ENCODE measurements at places on chromosomes 5 and 9.
A peak's percentile ranks its signal among the peaks of the same experiment; 100 is the strongest.

GRCh38 chr9:6055216-6055615, 39.8 kb upstream of the RANBP6 start:
- DNase-seq, result peak; percentile 91

GRCh38 chr5:170144286-170145023, 38.8 kb downstream of the FOXI1 start:
- no peak for DNase-seq

DNA sequence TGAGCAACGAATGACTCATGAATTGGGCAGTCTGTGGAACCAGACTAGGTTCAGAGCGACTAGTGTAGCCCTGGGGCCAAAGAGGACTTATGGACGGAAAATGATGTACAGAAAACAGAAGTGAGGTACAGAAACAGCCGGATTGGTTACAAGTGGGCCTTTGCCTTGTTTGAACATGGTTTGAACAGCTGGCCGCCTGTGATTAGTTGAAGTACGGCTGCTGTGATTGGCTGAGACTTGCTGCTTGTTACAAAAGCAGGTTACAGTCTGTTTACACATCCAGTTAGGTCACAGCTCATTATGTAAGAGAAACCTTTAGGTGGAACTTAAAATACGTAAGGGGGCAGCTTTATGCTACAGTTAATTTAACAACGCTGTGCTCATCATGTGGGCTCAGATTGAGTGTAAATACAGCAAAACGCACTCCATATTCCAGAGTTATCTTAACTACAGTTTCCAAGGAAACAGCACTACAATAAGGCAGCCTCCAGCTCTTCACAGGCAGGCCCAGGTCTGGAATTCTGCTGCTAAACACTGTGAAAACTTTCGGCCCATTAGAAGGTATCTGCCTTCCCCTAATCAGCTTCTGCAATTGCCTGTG, 6.5 kb downstream of the AMACR start:
- peak; percentile 18 for DNase-seq

GRCh38 chr5:19048726-19049125, 939.3 kb downstream of the CDH18 start:
- DNase-seq, result no peak

DNA sequence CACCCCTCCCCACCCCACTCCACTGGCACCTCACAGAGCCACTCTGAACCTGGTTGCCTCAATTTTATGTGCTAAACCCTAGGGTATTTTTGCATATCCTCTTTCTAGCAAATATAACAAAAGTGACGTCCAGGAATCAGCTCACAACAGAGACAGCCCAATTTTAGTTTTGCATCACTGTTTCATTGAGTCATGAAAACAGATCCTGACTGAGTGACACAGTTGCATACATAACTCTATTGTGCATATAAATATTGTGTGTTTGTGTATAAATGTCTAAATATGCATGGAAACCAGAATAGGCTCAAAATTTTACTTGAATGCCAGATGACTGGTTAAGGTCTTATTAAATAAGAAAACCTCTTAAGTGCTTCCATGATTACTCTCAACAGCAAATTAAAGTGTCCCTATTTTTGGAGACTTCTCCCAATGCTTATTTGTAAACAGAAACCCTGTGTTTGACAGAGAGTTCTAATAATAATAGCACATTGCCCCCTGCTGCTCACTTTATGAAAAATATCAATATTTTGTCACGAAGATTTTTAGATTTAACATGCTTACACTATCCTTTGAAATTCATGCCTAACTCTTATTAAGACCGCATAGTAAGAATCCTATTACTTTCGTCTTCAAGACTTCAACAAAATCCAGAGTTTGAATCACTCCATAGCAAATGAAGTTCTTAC, 75.5 kb upstream of the PRRC1 start:
- DNase-seq, result peak; percentile 65

DNA sequence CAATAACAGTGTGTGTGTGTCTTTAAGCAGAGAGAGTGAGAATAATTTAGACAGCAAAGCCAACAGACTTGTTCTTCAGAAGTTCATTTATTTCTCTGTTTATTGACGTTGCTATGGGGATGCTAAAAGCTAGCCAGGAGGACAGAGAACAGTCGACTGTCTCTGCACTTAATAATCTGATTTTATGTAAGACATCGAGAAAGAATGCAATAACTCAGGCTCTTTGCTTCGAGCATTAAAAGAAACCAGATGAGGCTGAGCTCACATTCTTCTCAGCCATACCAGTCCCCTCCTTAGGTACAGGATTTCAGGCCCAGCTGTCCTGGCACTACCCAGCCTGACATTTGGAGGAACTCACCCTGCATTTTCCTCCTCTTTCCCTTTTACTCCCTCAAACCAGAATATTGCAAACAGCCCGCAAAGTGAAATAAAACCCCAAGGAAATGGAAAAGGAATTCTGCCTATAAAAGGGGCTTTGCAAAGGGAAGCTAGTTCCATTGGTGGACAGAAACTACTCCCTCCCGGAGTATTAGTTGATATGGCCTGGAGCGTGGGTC, 44.5 kb upstream of the DPYSL3 start:
- DNase-seq, result peak; percentile 93

DNA sequence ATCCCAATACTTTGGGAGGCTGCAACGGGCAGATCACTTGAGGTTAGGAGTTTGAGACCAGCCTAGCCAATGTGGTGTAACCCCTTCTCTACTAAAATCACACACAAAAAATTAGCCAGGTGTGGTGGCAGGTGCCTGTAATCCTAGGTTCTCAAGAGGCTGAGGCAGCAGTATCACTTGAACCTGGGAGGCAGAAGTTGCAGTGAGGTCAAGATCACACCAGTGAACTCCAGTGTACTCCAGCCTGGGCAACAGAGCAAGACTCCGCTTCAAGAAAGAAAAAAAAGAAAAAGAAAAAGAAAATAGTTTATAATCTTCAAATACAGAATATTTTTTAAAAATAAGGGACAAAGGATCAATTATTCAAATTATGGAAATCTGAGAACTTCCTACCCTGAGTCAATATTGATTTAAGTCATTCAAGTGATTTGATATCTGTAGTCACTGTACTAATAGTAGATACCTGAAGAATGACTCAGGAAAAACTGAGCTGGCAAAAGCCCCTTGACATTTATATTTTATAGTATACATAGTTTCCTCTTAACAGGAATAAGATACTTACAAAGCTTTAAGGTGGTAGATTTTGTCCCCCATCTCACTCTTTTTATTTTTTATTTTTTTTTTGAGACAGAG, 61.8 kb downstream of the PTBP3 start:
- DNase-seq, result no peak

- no peak for DNase-seq
These were observed 246.7 kb upstream of the ADRA1B start for GRCh38 chr5:159669559-159669958.

DNA sequence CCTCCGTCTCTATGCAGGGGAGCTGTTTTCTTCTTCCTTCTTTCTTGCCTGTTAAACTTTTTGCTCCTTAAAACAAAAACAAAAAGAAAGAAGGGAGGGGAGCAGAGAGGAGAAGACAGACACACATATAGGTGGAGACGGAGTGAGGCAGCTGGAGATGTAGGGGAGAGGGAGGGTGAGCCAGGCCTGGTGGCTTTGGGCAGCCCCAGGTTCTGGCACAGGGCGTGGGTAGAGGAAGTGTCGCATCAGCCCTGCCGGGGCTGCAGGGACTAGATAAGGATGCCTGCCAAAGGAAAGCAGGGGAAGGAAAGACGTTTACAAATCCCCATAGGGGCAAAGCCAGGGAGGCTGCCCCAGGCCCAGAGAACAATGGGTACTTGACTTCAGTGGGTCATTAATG, 38.7 kb upstream of the PTGS1 start:
- DNase-seq, result no peak

- no peak for DNase-seq
These were observed 68.2 kb downstream of the NAA35 start for GRCh38 chr9:86009133-86009532.

DNA sequence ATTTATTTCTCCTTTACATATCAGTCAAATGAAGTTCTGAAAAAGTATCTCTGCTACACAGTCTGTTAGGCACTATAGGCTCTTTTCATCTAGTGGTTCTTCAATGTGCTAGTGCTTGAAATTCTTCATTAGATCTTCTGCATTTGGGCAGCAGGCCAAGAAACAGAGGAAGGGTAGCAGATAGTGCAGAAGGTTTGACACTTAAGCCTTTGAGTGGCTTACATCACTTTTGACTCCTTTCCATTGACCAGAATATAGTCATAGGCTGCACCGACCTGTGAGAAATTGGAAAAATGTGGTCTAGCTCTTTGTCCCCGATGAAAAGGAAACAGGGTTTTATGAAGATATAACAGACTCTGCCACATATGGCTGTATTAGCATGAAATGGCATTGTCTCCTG, 459.5 kb upstream of the PTGER4 start:
- DNase-seq, result peak; percentile 14

- DNase-seq, result no peak
These were observed 29.2 kb downstream of the NKD2 start for GRCh38 chr5:1037671-1038416.

DNA sequence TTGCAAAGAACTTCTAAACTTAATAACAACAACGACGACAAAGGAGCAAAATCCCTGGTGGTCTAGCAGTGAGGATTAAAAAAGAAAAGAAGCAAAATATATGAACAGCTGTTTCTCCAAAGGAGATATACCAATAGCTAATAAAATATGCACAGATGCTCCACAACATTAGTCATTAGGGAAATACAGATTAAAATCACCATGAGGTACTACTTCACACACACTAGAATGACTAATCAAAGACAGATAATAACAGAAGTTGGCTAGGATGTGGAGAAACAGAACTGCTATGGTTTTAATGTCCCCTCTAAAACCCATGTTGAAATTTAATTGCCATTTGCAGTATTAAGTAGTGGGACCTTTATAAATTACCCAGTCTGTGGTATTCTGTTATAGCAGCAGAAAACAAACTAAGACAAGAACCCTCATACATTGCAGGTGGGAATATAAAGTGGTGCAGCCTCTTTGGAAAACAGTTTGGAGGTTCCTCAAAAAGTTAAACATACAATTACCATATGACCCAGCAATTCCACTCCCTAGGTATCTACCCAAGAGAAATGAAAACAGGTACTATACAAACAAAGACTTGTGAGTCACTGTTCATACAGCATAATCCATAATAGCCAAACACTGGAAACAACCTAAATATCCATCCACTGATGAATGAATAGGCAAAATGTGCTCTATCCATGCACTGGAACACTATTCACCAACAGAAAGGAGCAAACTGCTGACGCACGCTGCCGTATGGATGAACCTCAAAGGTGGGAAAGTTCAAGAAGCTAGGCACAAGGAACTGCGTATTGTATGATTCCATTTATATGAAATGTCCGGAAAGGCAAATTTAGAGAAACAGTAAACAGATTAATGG, 11.4 kb upstream of the DUSP1 start:
- DNase-seq, result peak; percentile 81

GRCh38 chr5:81866994-81867393, 104.8 kb upstream of the ATG10 start:
- no peak for DNase-seq

DNA sequence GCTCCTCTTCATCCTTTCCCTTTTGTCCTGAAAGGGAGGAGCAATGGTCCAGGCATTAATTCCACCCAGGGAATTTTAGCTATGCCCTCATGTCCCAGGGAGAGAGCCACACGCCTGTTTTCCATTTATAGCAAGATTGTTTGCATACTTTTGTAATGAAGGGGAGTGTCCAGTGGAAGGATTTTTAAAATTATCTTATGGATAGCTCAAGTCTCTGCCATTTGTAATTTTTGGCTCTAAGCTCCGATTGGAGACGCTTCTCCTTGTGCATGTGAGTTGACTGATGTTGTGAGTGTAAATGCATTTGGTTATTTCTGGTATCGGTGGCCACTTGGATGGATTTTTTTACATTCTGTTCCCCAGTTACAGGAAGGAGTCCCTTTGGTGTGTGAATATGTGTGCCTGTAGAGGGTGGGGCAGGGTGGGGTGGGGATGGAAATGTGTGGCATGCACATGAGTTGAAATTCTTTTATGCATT, 7.2 kb upstream of the RPL26L1 start:
- DNase-seq, result peak; percentile 73

DNA sequence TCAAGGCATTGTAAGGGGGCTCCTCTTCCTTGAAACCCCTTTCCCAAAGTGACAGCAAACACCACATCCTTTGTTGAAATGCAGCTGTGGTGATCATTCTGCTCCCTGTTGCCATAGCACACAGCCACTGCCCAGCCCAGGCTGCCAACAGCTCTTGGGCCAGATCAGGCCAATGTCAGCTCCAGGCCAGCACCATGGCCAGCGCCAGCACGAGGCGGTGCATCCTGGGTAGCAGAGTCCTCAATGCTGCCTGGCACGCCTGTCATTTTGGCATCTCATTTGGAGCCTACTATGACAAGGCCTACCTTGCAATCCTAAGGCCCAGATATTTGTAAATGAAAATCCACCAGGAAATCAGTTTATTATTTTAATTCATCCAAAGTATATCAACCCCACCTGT, 390.6 kb downstream of the DNAH5 start:
- DNase-seq, result peak; percentile 49

GRCh38 chr5:79077680-79078365, 8.3 kb downstream of the BHMT2 start:
- peak; percentile 47 for DNase-seq

DNA sequence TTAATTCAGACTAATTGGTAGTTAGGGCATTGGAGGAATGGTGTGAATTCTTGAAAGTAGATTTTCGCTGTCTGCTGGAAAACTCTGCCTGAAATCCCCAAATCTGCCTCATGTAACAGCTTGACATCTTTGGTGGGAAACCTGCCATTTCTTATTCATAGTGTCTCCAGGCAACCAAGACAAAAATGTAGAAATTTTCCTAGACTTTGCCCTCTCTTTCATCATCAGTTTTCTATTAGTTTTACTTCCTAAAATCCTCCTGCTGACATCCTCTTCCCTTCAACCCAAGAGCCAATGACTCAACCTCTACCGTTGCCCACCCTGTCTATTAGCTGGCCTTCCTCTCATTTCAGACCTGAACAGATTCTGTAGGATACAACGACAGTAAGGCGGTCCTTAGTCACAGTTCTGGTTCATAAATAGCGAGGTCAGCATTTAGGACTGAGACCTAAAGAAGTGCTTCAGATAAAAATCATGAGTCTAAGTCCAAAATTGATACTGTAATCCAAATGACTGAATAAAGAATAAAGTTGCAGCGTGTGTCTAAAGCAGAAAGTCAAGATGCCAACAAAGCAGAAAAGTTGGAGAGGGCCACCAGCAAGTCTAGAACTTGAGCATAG, 133.9 kb downstream of the MUSK start:
- DNase-seq, result peak; percentile 83

- DNase-seq, result no peak
These were observed 19.5 kb downstream of the NCS1 start for GRCh38 chr9:130191749-130192120.

- DNase-seq, result peak; percentile 8
These were observed 1701.8 kb downstream of the EFNA5 start for GRCh38 chr5:105968981-105969380.

DNA sequence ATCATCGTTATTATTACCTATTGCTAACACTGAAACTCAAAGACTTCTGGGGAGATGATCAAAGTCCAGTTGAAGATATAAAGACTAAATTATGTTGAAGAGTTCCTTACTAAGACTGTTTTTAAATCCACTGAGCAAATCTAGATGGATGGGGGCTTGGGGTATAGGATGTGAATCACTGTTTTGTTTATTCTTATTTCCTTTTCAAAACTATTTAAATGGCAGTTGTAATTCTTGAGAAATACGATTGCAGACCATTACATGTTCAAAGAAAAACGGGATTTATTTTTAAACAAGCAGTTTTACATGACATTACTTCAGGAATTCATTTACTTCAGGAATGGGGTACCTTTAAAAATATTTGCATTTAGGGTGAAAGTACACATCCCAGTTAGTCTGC, 4.3 kb downstream of the RASGRF2 start:
- no peak for DNase-seq

All from GM23248 (cell line).